ENCODE measurements at places on chromosomes 6 and 20.

- DNase-seq: no peak
These were observed 20.1 kb downstream of the ZC2HC1B start for GRCh38 chr6:143884216-143884900.

GRCh38 chr20:18989736-18990474, 176.3 kb downstream of the SCP2D1 start:
- peak; percentile 65 for DNase-seq

DNA sequence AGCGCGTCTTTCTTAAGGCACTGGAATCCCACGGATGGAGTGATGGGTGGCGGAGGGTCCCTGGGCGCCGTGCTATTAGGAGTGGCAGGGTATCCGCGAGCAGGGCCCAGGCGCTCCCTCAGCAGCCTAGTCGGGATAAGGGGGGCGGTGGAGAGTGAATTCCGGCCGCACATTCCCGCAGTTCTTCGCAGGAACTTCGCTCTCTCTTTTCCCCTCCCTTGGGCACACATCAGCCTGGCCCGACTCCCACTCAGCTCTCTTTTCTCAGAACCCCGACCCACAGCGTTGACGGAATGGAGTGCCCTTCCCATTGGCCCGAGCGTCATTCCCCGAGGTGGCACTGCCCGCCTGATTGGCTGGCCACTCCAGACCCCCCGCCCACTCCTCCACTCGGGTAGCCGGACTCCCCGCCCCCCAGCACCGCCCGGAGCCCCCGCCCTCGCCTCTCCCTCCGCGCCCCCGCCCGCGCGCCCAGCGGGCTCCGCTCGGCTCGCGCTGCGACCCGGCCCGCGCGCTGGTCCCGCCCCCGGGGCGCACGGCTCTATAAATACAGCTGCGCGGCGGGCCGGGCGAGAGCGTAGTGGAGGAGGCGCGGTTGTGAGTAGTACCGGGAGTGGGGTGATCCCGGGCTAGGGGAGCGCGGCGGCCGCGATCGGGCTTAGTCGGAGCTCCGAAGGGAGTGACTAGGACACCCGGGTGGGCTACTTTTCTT, at the start of gene ID4:
Gene ID4 (plus strand): TSS at position 572 of the 712 bp plus-strand sequence. CDS start 385 bp downstream, outside the sequence.
- DNase-seq: peak; percentile 97

GRCh38 chr6:25287941-25288340, 8.8 kb downstream of the CARMIL1 start:
- DNase-seq: no peak

DNA sequence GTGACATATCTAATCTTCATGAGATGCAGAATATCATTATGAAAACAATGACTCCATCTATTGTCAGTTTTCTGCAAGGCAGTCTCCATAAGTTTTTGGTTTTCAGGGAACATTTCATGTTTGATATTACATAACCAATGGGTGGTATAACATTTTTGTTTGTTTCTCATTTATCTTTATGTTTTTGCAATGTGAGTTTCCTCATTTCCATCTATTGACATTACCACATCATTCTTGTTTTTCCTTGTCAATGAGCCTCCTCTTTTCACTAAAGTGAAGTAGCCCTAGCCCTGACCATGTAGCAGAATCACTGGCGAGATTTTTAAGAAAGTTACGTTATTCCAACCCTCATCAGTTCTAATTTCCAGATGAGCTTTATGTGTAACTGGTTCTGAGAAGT, 4.4 kb downstream of the EFHC1 start:
- no peak for DNase-seq

DNA sequence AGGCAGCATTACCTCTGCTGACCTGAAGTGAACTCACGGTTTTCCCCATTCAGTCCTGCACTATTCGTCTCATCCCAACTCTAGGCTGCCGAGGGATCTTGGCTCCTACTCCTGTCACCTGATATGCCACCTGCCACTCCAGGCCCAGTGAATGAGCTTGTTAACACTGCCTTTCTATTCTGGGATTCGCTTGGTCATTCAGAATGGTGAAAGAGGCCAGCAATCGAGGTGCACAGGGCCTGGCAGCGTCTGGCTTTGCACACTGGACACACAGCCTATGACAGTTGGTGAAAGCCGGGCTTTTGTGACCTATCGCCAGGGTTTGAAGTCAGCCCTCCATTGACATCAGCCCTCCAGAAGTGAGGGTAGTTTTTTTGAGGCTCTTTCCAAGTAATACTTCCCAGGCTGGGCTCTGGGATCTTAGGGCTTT, 59.3 kb upstream of the MYL9 start:
- no peak for DNase-seq

DNA sequence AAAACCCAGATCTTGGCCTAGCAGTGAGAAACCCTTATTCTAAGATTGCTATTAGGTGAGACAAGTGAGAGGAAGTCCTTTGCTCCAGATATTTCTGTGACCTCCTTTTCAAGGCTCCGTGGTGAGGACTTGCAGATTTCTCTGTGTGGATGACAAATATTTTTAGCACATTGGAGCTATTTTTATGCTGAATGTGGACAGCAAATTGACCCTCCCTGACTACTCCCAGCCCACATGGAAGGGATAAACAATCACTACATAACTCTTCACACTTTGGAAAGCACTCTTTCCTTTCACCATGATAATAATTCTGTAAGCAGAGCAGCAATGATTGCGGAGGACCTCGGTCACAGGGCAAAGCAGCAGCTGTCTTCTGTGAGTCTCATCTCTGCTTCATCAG, 88.0 kb upstream of the ADGRF1 start:
- no peak for DNase-seq

- DNase-seq: no peak
These were observed 13.6 kb downstream of the E2F3 start for GRCh38 chr6:20415304-20415703.

DNA sequence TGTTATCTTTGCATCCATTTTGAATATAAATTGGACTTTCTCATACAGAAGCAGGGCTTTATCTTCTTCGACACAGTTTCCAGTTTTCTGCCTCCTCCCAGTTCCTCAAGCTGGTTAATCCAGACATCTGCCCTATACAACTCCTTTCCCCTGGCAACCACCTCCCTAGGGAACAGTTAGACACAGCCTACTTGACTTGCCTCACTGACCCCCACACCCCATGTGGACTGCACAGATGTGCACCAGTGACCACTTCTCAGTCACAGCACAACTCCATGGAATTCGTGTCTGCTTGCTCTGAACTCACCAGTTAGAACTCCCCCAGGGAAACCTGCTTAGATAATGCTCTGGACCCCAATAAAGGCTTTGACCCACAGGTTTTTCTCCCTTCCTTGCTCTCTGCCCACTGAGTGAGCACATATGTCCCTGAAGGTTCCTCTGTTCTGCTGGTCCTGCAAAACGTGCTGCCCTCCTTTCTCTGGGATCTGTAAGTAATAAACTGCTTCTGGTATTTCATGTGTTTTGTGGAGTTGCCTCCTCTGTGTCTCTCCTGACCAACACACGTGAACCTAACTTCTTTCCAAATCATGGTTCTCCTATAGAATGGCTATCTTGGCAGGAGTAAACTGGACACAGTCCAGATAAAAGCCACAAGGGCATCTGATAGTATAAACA, 351.2 kb downstream of the CD83 start:
- DNase-seq: no peak

- no peak for DNase-seq
These were observed 55.3 kb upstream of the UFL1 start for GRCh38 chr6:96466147-96466863.

DNA sequence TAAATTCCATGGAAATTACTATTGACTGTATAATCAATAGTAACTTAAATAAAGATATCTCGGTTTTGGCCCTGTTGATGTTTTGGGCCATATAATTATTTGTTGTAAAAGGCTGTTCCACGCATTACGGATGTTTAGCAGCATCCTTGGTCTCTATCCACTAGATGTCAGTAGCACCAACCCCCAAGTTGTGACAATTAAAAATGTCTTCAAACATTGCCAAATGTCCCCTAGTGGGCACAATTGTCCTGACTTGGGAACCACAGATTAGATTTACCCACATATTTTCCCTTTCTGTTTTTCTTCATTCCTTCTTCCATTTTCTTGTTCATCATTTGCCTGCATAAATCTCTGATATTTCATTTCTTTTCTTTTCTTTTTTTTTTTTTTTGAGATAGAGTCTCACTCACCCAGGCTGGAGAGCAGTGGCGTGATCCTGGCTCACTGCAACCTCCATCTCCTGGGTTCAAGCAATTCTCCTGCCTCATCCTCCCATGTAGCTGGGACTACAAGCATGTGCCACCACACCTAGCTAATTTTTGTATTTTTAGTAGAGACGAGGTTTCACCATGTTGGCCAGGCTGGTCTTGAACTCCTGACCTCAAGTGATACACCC, 13.6 kb upstream of the WFDC8 start:
- DNase-seq: peak; percentile 19

DNA sequence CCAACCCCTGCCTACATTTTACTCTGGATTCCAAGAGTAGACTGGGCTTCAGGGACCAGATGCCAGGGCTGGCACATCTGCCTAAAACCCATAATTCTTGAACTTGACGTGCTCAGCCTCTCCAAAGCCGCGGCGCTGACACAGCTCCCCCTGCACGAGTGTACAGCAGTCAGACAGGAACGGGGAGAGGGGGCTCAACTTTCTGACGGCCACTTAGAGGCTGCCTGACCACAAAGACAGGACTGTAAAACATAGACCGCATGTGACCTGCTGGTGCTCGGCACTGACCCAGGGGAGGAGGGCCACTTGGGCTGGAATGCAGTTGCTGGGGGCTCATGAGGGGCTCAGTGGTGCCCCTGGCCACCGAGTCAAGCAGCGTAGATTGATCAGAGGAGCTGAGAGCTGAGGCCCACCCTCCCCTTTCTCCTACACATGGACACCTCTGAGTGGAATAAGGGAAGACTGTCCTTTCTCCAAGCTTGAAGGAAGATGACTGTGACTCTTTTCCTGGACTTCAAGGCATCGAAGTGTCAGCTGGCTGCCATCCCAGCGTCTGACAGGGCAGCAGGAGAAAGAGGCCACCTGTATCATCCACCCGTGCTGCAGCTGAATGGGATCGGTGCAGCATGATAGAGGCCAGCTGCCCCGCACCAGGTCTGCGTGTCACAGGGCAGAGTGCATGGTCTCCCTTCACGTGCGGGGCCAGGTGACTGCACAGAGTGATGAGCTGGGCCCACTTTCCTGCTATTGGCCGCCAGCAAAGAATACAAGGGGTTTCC, 171.3 kb upstream of the AGPAT4 start:
- no peak for DNase-seq

Data from testis (tissue), 5 donors.